Inflammatory macrophage (primary cell): ENCODE measurements at places on chromosomes 5 and 9.

GRCh38 chr5:45687701-45688100 lies 8.5 kb downstream of the HCN1 start:
- no peak for DNase-seq

- no peak for DNase-seq
Measured at GRCh38 chr5:56950626-56951125, 1.2 kb downstream of the MIER3 start.

DNA sequence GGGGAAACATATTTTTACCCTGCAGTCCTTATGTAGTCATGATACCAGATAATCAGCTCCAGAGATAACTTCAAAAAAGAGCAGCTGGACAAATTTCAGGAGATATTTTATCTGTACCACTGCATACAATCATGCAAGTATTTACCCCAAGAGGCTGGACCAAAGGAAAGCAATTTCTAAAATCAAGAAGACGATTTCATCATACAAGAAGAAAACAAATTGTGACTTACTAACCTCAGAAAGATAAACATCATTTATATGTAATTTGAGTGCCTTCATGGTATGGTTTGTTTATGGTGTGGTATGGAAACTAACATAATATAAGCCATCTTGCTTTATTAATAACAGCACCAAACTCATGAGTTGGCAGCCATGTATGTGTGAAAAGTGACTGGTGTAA lies 603.6 kb downstream of the PSAT1 start:
- DNase-seq, result no peak

GRCh38 chr9:95225076-95225725 lies 92.3 kb downstream of the FANCC start:
- no peak for DNase-seq

- no peak for DNase-seq
Measured at GRCh38 chr9:104608336-104608735, 2.9 kb upstream of the OR13C2 start.

DNA sequence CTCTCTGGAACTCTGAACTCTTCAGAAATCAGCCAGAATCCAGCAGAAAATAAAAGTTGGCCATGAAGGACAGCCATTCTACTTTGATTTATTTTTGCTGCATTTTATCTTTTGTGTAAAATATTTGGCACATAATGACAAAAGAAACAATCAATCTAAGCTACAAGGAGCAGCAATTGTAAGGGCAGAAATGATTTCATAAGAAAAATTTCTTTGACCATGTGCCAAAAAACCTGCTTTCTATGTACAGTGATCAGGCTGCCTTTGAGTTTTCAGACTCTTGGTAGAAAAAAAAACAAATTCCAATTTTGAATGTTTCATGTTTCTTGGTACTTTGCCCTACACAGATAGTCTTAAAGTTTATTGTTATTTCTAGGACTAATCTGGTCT lies 69.8 kb upstream of the SLC1A3 start:
- DNase-seq, result no peak

- no peak for DNase-seq
Measured at GRCh38 chr5:41827792-41828191, 42.4 kb downstream of the OXCT1 start.

DNA sequence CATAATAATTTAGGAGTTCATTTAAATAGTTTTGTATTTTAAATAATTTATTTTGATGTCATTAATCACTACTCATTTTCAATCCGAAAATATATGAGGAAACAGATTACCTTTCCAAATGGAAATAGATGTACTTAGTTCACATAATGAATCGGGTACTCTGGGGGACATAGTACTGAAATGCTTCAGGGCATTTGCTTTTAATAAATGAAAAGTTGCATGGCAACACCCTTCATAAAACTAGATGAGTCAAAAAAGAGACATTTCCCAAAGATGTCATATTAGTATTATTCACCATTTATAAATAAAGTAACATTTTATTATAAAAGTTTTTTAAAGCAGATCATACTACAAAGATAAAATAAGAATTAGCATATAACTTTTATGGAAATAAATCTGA lies 177.8 kb downstream of the MCTP1 start:
- DNase-seq, result no peak

GRCh38 chr5:9388941-9389674 lies 156.8 kb downstream of the SEMA5A start:
- DNase-seq, result no peak

GRCh38 chr9:127116088-127116726 lies 6.2 kb downstream of the ANGPTL2 start:
- DNase-seq, result no peak

- no peak for DNase-seq
Measured at GRCh38 chr9:106581973-106582372, 281.0 kb upstream of the ZNF462 start.

GRCh38 chr5:137415231-137415681 lies 83.9 kb downstream of the SPOCK1 start:
- no peak for DNase-seq

GRCh38 chr5:41363343-41363986 lies 146.9 kb downstream of the PLCXD3 start:
- DNase-seq, result no peak

DNA sequence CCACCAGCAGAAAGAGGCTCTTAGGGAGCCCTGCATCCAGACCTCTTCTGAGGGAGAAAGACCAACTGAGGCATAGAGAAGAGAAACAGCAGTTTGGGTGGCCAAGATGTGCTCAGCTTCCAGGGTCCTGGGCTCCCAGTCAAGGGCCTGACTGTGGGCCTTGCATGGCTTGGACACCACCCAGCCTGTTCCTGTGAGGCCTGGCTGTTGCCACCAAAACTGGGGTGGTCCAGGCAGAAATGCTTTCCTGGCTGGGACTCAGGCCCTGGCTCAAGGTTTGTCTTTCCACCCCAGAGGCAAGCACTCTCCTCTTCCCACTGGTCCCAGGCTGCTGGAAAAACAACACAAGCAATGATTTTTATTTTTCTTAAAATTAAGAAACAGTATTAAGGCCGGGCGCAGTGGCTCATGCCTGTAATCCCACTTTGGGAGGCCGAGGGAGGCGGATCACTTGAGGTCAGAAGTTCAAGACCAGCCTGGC lies 13.3 kb downstream of the MYOZ3 start:
- no peak for DNase-seq

GRCh38 chr5:146233441-146233840 lies 30.0 kb downstream of the RBM27 start:
- no peak for DNase-seq

DNA sequence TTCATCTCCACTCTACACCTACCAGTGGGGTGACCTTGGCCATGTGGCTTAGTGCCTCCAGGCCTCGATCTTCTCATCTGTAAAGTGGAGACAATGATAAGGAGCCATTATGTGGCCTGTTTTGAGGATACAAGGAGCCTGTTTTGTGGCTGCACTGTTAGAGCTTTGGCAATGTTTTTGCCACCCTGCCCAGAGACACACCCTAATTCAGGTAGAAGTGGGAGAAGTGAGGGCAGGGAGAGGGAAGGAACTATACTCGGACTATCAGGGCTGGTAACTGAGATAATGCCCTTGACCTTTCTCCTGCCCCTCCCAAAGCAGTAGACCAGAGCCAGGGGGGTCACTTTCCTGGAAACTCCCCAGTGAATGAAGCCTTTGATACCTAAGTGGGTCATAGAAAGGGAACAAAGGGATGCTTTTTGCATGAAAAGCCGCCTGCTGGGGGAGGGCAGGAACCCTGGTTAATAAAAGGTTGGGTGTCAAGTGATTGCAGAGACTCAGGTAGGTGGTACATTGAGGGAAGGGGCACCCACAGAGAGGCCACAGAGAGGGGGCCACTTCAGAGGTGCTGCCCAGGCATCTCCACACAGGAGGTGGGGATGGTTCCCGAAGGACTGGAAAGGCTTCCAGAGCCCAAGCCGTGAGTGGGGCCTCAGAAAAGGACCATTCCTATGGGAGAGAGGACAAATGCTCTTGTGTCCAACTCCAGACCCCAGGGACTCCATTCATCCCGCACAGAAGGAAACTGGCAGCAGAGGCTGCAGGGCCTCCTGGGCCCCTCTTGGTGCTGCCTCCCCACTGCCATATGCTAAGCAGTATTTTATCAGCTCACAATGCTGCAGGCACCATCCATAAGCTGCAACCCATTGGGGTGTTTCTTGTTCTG lies 42.3 kb upstream of the VDAC1 start:
- DNase-seq, result no peak

- no peak for DNase-seq
Measured at GRCh38 chr5:151454166-151454565, 6.8 kb downstream of the SLC36A1 start.

- no peak for DNase-seq
Measured at GRCh38 chr5:40831346-40832210, 3.4 kb downstream of the RPL37 start.

DNA sequence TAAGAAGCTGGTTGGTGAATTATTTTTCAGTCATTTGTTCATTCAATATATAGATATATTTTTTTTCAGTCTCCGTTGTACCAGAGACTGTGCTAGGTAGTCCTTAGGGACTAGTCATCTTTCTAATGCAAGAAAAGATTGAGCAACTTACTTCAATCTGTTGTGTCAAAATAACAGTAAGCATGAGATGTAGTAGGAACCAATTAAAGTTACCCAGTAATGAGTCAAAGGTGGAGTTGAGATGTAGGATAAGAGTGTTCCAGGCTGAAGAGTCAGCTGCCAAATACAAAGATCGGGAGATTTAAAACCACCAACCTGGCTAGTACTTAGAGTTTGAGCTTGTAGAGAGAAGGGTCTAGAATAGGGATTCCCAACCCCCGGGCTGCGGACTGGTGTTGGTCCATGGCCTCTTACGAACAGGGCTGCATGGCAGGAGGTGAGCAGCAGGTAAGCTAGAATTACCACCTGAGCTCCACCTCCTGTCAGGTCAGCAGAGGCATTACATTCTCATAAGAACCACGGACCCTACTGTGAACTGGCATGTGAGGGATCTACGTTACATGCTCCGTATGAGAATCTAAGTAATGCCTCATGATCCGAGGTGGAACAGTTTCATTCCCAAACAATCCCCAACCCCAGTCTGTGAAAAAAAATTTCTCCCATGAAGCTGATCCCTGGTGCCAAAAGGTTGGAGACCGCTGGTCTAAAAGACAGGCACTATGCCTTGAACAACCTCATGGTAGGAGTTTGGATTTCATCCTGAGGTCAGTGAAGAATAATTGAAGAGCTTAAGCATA lies 1241.5 kb upstream of the WWC1 start:
- no peak for DNase-seq

- DNase-seq, result no peak
Measured at GRCh38 chr5:157800137-157800536, 56.6 kb downstream of the LSM11 start.

DNA sequence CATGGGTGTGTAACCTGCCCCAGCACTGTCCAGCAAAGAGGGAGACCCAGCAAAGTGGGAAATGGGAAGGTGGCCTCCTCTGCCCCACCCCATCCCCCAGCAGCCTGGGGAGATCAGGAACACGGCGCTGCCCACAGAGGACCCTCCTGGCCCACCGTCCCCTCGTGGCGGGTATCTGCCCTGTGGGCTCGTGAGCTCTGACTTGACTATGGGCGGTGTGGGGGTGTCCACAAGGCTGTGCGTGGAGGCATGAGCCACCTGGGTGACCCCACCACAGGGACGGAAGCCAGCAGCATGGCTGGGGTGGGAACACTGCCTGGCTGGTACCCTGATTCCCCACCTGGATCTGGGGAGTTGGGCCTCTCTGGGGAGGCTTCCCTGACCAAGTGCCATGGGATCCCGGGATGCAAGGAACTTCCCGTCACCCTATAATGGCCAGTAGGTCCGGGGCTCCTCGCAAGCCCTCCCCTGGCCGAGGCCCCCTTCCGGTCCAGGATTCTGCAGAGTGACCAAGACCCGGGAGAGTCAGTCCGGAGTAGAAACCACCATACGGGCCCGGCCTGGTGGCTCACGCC lies 29.3 kb upstream of the SLC6A19 start:
- no peak for DNase-seq

- no peak for DNase-seq
Measured at GRCh38 chr5:136235321-136235720, 42.4 kb upstream of the SMIM32 start.

GRCh38 chr5:164470312-164470711 lies 964.9 kb downstream of the MAT2B start:
- DNase-seq, result no peak

GRCh38 chr9:134071149-134071548 lies 3.3 kb upstream of the BRD3 start:
- no peak for DNase-seq

DNA sequence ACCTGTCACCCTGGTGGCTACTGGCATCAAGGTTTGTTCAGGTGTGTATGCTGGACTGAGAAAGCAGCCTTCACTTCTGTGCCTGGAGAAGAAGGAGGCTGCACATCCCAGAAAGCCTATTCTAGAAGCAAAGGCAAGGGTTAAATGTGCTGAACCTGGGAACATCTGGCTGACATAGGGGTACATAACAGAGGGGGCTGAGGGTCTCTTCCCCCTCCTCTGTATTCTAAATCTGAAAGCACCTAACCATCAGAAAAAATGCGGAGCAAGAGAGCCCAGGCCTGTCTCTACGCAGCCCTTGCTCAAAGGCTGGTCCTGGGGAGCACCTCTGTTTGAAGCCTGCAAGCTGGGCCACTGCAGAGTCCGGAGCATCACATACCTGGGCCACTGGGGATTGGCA lies 53.2 kb upstream of the FSTL4 start:
- DNase-seq, result no peak

DNA sequence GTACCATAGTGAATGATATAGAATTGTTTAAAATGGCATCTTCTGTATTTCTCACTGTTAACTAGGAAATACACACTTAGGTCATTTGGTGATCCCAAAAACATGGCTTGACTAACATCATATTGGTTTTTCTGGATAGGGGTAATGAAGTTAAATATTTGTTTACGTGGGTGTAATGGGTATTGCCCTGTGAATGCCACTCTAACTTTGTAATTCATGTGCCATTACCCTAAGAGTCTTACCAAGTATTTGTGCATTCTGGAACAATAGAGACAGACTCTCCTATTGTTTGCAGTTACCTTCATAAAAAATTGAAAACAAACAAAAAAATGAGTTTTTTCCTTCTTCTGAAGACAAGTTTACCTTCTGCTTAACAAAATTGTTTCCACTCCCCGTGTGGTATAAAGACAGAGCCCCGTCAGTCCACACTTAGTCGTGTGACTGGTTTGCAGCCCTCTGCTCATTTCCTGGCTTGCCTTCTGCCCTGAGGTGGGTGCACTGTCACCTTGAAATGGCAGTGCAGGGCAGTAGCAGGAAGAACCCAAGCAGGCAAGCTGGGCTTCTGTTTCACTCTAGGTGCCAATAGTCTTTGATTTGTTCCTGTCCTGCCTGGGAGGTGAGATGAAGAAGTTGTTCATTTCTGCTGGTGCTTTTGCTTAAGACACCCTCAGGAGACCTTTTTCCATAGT lies 9.6 kb upstream of the CATSPER3 start:
- DNase-seq, result no peak

GRCh38 chr9:131578731-131579504 lies 33.6 kb downstream of the PRRT1B start:
- DNase-seq, result peak; percentile 47

GRCh38 chr9:15697446-15697851 lies 144.6 kb downstream of the CCDC171 start:
- no peak for DNase-seq
